GF-D8 (cell line): ENCODE measurements at places on chromosomes 7 and 10.

DNA sequence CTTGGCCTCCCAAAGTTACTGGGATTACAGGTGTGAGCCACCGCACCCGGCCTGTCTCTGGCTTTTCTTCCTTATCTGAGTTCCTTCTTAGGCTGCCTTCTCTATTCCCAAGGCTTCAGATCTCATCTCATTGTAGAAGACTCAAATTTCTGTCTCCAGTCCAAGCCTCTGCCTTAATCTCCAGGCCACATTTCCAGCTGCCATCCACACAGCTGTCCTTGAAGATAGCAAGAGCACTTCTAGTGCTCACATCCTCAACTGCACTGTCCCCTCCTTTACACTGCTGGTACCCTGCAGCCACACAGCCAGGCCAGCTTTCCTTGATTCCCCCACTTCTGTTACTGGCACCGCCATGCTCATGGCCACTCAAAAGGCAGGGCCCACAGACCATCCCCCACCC is 35.6 kb downstream of the POLL start:
- DNase-seq = no peak

- DNase-seq = no peak
These were observed 724.2 kb downstream of the GATA3 start for GRCh38 chr10:8778713-8779112.

DNA sequence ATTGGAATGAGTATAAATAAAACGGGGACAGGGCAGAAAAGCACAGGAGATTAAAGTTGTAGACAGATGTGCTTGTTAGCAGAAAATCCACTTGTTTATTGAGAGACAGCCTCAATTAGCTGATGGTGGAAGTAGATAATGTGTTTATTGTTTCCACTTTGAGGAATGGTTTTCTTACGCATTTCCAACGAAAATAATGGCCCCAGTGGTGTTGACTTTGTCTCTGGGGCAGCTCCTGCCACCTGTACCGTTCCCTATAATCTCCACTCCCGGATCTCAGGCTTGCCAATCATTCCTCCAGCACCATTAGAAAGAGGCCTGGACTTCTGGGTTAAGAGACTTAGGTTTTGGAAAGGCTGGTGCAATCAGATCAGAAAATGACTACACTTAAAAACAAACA is 638.7 kb downstream of the PARD3 start:
- no peak for DNase-seq

DNA sequence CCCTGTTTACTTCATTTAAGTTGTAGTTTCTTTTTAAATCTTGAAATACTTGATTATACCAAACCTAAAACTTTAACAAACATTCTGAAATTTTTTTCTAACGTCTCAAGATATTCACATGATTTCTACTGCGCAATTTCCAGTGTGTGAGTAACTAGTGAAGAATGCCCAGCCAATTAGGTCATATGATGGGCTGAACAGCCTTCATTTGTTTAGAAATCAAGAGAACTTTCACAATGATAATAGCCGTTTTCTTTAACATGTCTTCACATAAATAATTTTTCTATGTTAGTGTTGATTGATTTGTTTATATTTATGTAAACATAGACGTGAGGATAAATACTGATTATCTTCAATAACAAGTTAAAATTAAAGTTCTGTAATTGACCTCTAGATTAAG is 21.8 kb downstream of the STAM start:
- DNase-seq = no peak

GRCh38 chr10:132395704-132396493 is 1.1 kb upstream of the PWWP2B start:
- DNase-seq = no peak

DNA sequence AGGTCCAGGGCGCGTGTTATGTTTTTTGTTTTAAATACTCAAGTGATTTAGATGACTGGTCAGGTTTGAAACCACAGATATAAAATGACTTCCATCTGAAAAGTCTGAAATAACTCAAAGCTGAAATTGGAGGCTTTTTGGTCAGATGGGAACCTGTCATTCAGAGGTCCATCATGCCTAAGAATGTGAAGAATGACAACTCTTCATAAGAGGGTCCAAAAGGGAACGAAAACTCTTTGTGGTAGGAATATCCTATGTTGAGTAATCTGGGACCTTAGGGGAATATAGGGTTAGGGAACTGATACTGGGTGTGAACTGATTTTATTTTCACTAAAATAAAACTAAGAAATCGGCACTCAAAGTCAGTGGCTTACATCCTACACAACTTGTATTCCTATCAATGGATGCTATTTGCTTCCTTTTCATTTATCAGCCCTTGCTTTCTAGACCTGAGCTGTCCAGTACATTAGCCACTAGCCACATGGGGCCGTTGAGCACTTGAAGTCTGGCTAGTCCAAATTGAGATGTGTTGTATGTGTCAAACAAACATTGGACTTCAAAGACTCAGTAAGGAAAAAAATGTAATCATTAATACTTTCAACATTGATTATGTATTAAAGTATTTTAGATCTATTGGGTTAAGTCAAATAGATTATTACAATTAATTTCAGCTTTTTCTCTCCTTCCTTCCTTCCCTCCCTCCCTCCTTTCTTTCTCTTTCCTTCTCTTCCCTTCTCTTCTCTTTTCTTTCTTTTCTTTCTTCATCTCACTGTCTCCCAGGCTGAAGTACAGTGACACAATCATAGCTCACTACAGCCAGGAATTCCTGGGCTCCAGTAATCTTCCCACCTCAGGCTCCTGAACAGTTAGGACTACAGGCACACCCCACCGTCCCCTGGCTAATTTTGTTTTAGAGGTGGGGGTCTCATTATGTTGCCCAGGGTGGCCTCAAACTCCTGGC is 56.5 kb upstream of the KDM7A start:
- no peak for DNase-seq

GRCh38 chr7:31512166-31512565 is 1.7 kb upstream of the ITPRID1 start:
- DNase-seq = no peak

DNA sequence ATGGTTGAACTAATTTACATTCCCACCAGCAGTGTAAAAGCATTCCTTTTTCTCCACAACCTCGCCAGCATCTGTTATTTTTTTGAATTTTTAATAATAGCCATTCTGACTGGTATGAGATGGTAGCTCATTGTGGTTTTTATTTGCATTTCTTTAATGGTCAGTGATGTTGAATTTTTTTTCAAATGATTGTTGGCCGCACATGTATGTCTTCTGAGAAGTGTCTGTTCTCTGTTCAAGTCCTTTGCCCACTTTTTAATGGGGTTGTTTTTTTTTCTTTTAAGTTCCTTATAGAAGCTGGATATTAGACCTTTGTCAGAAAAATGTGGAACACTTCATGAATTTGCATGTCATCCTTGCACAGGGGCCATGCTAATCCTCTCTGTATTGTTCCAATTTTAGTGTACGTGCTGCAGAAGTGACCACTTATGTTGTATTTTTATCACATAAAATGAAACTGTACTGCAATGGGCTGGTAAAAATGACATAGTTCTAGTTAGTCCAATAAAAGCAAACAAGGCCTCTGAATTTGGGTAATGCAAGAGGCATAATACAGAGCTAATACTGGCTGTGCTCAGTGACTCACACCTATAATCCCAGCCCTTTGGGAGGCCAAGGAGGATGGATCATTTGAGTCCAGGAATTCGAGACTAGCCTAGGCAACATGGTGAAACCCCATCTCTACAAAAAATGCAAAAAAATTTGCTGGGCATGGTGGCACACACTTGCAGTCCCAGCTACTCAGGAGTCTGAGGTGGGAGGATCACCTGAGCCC is 70.3 kb downstream of the ABI1 start:
- no peak for DNase-seq

DNA sequence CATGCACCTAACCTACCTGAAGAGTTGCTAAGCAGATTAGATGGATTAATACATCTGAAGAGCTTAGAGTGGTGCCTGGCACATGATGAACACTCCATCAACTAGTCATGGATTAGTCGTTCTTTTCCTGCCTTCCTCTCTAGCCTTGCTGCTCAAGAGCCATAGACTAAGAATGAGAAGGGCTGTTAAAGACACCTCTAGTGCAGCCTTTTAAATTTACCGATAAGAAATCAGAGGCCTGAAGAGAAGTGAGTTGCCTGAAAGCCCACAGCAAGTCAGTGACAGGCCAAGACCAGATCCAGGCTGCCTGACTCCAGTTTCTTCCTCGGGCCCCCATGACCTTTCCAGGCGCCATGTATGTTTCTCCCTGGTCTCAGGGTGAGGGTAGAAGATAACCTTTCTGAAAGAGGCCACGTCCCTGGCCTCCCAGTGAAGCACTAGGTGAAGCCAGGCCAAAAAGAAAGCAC is 6.5 kb downstream of the TSPAN15 start:
- no peak for DNase-seq

- DNase-seq = peak; percentile 65
These were observed 559 bp upstream of the FKBP14 start for GRCh38 chr7:30027065-30027456.

GRCh38 chr10:71725998-71726579 is 6.5 kb upstream of the C10orf105 start:
- peak; percentile 9 for DNase-seq

DNA sequence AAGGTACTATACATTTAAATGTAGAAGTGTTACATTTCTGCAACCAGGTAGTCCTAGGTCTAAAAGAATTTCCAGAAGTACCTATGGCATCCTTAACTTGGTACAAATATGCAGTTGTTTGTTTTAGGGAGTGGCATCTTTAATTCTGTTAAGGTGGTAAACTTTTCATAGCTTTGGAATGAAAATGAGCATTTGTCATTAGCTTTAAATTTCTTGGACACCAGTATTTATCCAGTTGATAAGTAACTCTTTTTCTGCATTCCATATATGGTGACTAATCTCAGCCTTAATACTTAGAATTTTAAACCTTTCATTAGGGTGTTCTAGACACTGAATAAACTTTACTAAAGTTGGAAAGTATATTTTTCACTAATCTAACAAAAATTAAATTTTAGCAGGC is 10.8 kb downstream of the SLF2 start:
- DNase-seq = no peak

GRCh38 chr7:7693881-7694280 is 24.5 kb downstream of the RPA3 start:
- no peak for DNase-seq

- DNase-seq = no peak
These were observed 255.7 kb downstream of the TNS3 start for GRCh38 chr7:47326220-47326619.

- no peak for DNase-seq
These were observed 42.3 kb upstream of the CYCS start for GRCh38 chr7:25167262-25167843.

- DNase-seq = no peak
These were observed 80.9 kb downstream of the NEURL1 start for GRCh38 chr10:103574097-103575061.

- DNase-seq = no peak
These were observed 57.9 kb upstream of the ITGB1 start for GRCh38 chr10:33015761-33016547.
